BJ (cell line): ENCODE measurements at places on chromosomes 12 and 14.

GRCh38 chr12:118541071-118541470 is 164.7 kb downstream of the SUDS3 start:
- DNase-seq, result no peak

- no peak for DNase-seq
Observed at GRCh38 chr14:73491256-73492042, 716 bp downstream of the RIOX1 start.

GRCh38 chr14:94426526-94426925 is 26.1 kb downstream of the SERPINA11 start:
- no peak for DNase-seq

- peak; percentile 42 for DNase-seq
Observed at GRCh38 chr12:57213058-57213715, 3.4 kb upstream of the NXPH4 start.

GRCh38 chr14:22010545-22011252 is 337.1 kb upstream of the OR4E1 start:
- no peak for DNase-seq

GRCh38 chr12:42056130-42056529 is 88.5 kb downstream of the GXYLT1 start:
- no peak for DNase-seq

- no peak for DNase-seq
Observed at GRCh38 chr14:22780105-22780679, 13.7 kb downstream of the OXA1L start.

- DNase-seq, result no peak
Observed at GRCh38 chr14:37140176-37140575, 32.2 kb downstream of the SLC25A21 start.

- DNase-seq, result no peak
Observed at GRCh38 chr14:84937016-84937415, 592.9 kb upstream of the FLRT2 start.

DNA sequence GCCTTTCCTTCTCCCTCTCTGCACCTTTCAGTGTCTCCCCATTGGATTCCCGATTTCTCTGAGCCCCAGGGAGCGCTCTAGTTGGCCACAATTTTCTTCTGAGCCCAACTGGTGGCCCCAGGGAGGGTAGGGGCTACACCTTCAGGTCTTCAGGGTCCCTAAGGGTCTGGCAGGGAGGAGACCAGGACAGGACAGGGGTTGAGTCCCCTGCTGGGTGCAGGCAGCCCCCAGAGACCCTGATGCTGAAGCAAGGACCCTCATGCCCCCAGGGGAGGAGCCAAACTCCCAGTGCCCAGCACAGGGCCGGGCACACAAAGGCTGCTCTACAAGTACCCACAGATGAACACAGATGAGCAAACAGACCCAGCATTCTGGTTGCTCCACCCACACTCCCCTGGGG is 12.7 kb downstream of the FOXN4 start:
- DNase-seq, result no peak

DNA sequence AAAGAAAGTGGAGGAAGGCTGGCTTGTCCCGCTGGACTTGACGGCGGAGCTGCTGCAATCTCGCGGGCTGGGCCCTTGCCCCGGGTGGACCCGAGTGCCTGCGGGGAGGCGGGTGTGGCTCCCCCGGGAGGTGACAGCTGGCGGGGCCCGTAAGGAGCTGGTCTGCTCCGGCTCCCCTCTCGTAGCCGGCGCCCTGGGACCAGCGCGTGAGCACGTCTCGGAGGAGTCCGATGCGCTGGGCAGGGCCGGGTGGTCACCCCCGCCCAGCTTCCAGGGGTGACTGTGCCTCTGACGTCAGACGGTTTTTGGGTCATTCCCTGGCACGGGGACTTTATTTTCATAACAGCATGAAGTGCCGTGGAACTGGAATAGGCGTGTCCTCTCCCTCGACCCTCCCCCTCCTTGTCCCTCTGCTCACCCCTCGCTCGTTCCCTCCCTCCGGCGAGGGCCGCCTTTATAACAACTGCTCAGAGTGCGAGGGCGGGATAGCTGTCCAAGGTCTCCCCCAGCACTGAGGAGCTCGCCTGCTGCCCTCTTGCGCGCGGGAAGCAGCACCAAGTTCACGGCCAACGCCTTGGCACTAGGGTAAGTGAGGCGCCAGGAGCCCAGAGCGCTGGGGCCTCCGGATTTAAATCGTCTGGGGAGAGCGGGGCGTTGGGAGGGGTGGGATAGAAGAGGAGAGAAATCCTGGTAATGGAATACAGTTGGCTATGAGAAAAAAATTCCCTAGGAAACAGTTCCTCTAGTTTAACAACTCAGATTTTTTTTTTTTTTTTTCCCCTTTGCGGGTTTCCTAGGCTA is at the start of gene GPRC5A:
Gene GPRC5A, plus strand, starts transcription at position 483 of the 801 bp plus-strand sequence. CDS start 16,688 bp downstream, outside the sequence.
- DNase-seq, result peak; percentile 96

DNA sequence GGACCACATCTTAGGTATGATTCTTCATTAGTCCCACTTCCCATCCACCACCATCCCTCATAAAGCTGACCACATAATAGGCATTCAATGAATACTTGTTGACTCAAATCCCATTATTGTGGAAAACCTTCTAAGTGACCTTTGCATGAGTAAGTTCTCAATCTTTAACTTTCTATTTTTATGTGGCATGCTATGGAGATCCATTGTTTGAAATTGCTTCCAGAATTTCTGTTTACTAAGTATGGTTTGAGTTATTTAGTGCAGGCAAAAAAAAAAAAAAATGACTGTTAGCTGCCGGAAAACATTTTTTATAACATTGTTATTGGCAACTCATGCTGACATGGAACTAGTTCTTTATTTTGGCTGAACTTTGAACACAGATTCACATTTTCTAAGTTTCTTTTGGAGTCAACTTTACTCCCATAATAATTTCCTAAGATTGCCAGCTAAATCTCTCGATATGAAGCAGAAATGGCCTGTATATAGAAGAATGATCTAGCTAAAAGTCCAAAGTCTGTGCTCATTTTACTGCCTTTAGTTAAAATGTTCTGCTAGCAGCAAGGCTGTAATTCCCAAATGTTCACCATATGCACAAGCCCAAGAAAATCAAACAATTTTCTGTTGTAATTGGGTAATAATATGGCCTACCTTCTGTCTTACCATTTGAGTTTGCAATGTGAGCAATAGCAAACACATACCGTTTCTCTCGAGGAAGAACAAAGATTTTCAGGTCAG is 77.9 kb downstream of the PTGER2 start:
- peak; percentile 39 for DNase-seq

GRCh38 chr14:63091394-63091996 is 46.2 kb upstream of the KCNH5 start:
- DNase-seq, result no peak

DNA sequence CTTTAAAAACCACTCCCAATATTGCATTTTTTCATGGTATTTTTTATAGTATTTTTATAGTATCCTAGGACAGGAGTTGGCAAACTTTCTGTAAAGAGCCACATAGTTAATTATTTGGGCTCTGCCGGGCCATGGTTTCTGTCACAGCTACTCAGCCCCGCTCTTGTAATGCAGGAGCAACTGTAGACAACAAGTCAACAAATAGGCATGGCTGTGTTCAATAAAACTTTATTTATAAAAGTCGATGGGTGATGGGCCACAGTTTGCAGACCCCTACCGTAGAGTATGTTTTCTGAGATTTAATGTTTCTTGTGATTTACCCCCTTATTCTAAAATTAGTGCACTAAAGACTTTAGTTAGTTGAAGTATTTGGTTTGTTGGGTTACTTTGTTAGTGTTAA is 25.5 kb downstream of the MDM2 start:
- DNase-seq, result no peak

DNA sequence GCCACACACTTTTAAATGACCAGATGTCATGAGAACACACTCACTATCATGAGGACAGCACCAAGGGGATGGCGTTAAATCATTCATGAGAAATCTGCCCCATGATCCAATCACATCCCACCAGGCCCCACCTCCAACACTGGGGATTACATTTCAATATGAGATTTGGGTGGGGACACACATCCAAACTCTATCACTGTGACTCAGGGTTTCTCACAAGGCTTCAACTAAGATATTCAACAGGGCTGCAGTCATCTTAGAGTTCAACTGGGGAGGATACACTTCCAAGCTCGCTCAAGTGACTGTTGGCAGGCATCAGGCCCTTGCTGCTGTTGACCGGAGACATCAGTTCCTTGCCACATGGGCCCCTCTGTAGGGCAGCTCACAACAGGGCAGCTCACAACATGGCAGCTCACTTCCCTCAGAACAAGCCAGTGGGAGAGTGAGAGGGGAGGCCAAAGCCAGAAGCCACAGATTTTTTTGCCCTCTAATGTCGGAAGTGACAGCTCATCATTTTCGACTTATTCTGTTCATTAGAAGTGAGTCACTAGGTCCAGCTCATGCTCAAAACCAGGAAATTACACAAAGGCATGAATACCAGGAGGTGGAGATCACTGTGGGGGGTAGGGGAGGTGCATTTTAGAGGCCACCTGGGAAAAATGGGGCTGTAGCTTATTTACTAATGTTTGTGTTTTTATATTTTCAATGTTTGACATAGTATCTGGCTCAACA is 50.8 kb upstream of the PTHLH start:
- DNase-seq, result peak; percentile 30

GRCh38 chr12:105698075-105698474 is 367.6 kb downstream of the C12orf75 start:
- DNase-seq, result no peak

- no peak for DNase-seq
Observed at GRCh38 chr14:71050227-71050823, 143.1 kb downstream of the PCNX1 start.

GRCh38 chr12:28824849-28825248 is 324.2 kb upstream of the FAR2 start:
- no peak for DNase-seq
